Sciatic nerve (tissue), 2 donors: ENCODE measurements at places on chromosomes 7 and 10. TPM values are rescaled to one million over a fixed set of nuclear protein-coding genes. Genes with fewer than 3 reads are reported as not detected.

Gene EN2
- total RNA-seq: not detected

Gene VWA2
- total RNA-seq: 0.62 TPM

Gene WDR86
- 101 TPM for total RNA-seq

Gene UNC5B
- 4.1 TPM for total RNA-seq

Gene C7orf57
- not detected for total RNA-seq

Gene FAM25C
- total RNA-seq: not detected

Gene EPHA1
- total RNA-seq: 0.22 TPM

Gene ANK3
- total RNA-seq: 203 TPM

Gene ZNF804B
- total RNA-seq: not detected

Gene FAM24B
- 5.4 TPM for total RNA-seq

Gene KCNH2
- total RNA-seq: 3.2 TPM

Gene NUTM2D
- 4.9 TPM for total RNA-seq

Gene SLF2
- 38.6 TPM for total RNA-seq

Gene OR6B1
- total RNA-seq: not detected

Gene ANLN
- 2.4 TPM for total RNA-seq

Gene TBL2
- total RNA-seq: 27.1 TPM

Gene TCF7L2
- 53.6 TPM for total RNA-seq

Gene CRPPA
- total RNA-seq: 9.9 TPM

Gene RASSF4
- total RNA-seq: 63.7 TPM

Gene CFAP70
- 6.6 TPM for total RNA-seq

Gene CEP55
- 0.62 TPM for total RNA-seq
